WTC11 (cell line): ENCODE measurements at places on chromosomes 2 and 18.

DNA sequence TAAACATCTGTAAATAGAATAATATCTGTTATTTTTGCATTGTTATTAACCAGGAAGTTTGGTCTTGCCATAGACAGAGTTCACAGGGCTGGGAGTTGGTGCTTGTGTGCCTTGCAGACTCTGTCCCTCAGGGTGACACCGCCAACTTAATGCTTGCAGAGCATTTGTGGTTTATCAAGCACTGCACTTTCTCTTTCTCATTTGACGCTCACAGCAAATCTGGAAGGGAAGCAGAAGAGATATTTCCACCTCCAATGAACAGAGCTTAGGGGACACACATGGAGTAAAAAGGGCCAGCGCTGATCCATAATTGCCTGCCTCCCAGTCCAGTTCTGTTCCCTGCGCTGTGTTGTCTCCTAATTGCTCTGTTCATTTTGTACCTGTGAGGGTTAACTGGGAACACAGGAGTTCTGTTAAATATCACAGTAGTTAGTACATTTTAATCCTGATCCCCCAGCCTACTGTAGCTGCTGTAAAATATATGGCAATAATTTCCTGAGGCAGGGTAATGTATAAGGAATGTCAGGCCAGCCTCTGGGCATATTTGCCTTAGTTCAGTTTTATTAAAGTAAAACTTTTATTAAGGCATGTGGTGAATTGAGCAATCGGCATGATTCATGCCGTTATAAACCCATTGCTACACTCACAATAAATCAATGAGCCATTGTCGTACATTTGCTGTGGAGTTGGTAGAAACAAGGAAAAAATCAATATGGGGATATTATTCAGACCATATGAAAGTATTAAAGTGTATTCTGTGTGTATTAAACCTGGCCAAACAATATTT, 182.5 kb upstream of the OSR1 start:
- DNase-seq: no peak

DNA sequence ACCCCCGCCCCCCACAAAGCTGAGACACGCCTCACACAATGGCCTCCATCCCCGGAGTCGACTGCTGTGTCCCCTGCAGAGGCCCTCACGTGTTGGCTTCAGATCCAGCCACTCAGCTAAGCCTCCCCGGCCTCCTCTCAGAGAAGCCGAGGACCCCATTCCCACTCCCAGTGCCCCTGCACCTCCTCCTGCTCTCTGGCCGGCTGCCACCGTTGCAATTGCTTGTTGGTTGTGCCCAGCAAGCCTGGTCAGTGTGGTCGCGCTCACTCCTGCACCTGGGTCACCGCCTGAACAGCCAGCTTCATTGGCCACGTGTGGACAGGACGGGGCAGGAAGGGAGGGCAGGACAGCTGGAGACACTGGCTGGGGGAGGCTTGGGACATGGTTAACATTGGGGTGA, 191.5 kb upstream of the SALL3 start:
- DNase-seq: no peak

GRCh38 chr2:142980246-142981068, 103.0 kb downstream of the KYNU start:
- DNase-seq: no peak

GRCh38 chr2:211344289-211344688, 787.9 kb downstream of the CPS1 start:
- DNase-seq: no peak

GRCh38 chr2:20868377-20868776, 45.5 kb upstream of the LDAH start:
- DNase-seq: no peak

GRCh38 chr2:86293612-86294011, 43.8 kb downstream of the REEP1 start:
- no peak for DNase-seq

GRCh38 chr2:173656086-173656485, 301.4 kb downstream of the CDCA7 start:
- no peak for DNase-seq

DNA sequence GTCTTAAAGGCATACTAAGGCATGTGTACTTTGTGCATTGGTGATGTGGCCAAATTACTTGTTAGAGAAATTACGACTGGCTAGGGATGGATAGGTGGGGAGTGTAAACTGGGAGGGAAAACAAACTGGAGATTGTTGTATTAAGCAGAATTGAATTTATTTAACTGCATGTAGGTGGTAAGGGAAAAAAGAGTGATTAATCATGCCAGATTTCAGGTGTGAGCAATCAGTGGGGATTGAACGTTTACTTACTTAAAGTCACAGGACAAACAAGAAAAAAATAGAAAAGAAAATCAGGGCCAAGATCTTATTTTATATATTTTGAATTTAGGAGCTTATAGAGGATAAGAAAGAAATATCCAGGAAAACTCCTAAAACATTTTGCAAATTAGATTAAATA, 88.6 kb downstream of the GULP1 start:
- no peak for DNase-seq

DNA sequence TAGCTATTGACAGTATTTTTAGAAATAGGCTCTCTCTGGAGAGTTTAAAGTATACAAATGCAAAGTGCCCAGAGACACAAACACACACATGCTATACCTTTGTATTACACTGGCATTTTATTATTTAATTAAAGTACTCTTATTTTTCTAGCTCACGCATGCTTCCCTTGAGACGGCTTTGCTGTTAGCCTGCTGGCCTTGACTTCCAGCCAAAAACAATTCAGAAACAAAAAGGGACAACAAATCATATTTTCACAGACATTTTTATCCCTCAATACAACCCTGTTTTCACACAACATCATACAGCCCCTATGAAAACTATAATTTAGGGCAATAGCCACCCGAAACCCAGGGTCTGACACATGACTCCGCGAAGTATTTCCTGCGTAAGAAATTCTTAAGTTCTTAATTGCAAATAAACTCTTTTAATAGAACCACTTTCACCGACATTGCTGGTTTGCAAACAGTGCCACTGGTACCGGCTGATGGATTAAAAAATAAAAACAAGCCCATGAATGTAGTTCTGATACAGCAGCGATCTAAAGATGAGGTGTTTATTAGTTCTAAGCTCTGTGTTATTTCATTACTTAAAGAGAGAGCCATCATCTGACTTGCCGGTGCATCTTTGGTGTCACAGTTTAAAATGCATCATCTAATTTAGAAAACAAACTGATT, 185.1 kb downstream of the TCF4 start:
- DNase-seq: no peak

GRCh38 chr18:12283256-12283655, 24.8 kb upstream of the TUBB6 start:
- DNase-seq: peak; percentile 48

DNA sequence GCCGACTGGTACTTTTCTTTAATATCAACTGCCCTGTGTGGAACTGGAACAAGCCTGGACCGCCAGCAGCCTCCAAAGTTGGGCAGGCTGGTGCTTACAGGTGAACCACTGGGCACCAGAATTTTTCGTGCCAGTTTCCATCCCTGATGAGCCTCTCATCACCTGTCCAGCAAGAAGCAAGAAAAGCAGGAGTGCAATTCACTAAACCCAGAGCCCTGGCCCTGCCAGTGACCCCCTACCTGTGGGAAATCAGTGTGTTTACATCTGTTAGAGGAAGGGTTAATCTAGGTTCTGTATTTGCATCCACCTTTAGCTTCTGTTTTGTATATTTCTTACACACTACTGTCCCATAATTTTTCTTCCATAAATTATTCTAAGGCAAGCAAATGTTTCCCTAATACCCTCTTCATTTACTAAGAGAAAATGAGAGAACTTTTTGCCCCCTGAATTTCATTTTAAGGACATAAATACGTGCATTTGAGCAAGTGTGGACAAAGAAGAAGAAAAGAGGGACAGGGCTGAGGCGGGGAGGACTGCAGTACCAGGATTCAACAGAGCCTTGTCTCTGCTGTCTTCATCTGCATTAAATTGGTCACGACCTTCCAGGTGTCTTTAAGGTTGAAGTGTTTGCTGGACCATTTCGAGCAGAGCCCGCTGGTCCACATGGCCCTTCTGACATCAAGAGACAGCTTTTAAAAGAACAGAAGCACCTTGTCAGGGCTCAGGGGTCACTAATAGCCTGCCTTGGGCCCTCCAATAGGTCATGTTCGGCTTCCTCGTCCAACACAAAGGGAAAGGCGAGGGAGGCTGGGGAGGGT, 763.1 kb downstream of the BCL11A start:
- peak; percentile 13 for DNase-seq

DNA sequence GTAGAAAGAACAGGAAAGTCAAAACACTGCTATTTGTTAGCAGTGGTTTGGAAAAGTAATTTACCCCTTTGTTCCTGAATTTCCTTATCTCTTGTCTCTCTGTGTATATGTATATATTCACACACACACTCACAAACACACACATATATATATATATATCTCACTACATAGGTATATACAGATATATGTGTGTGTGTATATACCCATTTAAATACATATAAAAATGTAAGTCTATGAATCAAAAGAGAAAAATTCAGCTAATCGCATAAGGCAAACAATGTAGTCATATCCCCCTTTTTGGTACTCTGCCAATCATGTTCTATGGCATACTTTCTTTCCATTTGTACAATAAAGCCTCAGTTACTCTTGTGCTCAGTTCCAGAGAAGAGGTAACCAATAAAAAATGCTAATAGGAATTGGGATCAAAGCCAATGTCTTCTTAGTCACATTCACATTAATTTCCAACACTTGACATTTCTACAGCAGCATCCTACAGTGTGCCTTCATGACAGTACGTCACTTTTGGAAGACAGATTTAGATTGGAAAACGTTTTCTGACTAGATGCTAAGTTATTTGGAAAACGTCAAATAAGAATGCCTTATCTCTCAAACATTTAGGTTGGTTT, 94.6 kb downstream of the MC4R start:
- DNase-seq: no peak

- DNase-seq: no peak
These were observed 90.3 kb upstream of the RTN4 start for GRCh38 chr2:55140316-55141219.

- peak; percentile 86 for DNase-seq
These were observed 1.4 kb downstream of the TGIF1 start for GRCh38 chr18:3451183-3451988.

- DNase-seq: no peak
These were observed 684.8 kb downstream of the RNF144A start for GRCh38 chr2:7601990-7602389.

DNA sequence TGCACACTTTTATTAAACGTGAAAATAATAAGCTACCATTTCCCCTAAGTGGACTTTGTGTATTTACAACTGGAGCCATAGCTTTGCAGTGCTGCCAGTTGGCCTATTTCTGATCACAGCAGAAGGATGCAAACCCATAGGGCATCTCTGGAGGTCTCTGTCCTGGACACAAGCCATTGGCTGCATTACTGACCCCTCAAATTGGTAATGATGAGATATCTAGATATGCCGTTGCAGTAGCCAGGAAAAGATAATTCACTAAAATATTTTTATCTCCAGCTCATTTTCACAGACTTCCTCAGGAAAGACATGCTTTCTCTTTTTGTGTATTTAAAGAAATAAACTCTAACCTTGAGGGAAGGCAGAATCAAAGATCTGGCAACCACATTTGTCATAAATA, 182.5 kb downstream of the TDRD15 start:
- no peak for DNase-seq

- DNase-seq: peak; percentile 75
These were observed 529 bp upstream of the MTA3 start for GRCh38 chr2:42567806-42568400.

- no peak for DNase-seq
These were observed 1.1 kb upstream of the SMYD1 start for GRCh38 chr2:88066543-88066942.

DNA sequence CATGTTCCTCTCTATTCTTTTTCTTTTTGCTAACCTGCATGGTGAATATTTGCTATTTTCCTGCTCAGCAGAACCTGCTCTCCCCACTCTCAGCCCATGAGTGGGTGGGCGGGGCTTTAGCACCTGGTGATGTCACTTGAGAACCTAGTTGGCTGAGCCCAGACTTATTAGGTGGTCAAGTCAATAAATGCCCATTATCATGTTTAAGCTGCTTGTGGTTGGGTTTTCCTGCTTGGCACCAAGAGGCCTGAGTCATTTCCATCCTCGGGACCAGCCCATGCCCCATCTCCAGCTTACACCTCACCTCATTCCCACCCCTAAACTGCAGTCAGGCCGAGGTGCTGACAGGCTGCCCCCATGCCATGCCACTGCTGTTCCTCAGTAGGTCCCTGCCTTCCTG, 226.6 kb downstream of the ANKRD30B start:
- no peak for DNase-seq

GRCh38 chr2:10424051-10424450, 24.1 kb downstream of the ODC1 start:
- DNase-seq: no peak

- no peak for DNase-seq
These were observed 182.3 kb upstream of the PGAP1 start for GRCh38 chr2:197108758-197109157.

DNA sequence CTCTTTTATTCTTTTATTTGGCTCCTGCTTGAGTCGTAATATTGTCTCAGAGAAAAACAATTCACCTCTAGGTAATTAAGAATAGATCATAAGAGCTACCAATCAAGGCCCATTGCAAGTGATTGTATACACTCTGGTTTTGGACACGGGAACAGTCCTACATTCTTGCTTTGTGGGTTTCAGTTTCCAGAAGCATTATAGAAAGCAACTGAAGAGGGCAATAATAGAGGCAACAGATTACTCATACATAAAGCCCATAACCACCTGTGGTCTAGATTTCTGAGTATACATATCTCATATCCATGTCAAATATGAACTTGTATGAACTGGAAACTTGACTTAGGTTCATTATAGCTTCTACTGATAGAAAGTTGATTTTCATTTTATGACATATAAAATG, 65.4 kb downstream of the DIS3L2 start:
- DNase-seq: no peak

GRCh38 chr2:126966601-126967000, 67.9 kb downstream of the TEX51 start:
- no peak for DNase-seq

DNA sequence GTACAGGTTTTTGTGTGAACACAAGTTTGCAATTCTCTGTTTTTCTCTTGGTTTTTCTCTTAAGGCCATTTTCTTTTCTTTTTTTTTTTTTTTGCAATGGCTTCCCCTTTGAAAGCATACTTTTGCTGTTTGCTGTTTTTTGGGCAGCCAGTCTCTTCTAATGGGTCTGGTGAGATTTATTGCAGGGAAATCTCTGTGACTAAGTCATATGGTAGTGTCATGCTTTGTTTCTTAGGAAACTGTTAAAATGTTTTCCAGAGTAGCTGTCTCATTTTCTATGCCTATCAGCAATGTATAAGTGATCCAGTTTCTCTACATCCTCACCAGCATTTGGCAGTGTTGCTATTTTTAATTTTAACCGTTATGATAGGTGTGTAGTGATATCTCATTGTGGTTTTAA, 27.9 kb upstream of the CDCA7 start:
- no peak for DNase-seq

GRCh38 chr2:218854860-218855259, 4.7 kb upstream of the WNT6 start:
- no peak for DNase-seq

- peak; percentile 88 for DNase-seq
These were observed 10.0 kb upstream of the GBX2 start for GRCh38 chr2:236177967-236178889.

DNA sequence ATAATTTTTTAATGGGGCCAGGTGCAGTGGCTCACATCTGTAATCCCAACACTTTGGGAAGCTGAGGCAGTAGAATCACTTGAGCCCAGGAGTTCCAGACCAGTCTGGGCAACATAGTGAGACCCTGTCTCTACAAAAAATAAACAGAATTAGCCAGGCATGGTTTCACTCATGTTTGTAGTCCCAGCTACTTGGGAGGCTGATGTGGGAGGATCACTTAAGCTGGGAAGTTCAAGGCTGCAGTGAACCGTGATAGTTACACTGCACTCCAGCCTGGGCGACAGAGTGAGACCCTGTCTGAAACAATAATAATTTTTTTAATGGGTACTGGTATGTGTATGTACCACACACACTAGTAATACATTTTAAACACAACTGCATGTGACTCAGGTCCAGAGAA, 2.4 kb downstream of the ARL6IP6 start:
- DNase-seq: no peak
